H9 (cell line): ENCODE measurements at places on chromosomes 1 and 21. TPM values are rescaled to one million over a fixed set of nuclear protein-coding genes. Genes with fewer than 3 reads are reported as not detected.

BCAR3 gene
- 4.9 and 5.6 TPM in 2 replicates for total RNA-seq

OR2L3 gene
- total RNA-seq: not detected in 2 replicates

NBPF6 gene
- not detected in 2 replicates for total RNA-seq

MYOM3 gene
- total RNA-seq: 0.07 and 0.11 TPM in 2 replicates

ANKRD65 gene
- 3.1 and 3.2 TPM in 2 replicates for total RNA-seq
